ENCODE measurements at places on chromosomes 5 and 9.

GRCh38 chr5:107483231-107484024 lies 187.3 kb downstream of the EFNA5 start:
- DNase-seq, result no peak

- DNase-seq, result no peak
Observed at GRCh38 chr5:147972076-147972840, 65.9 kb upstream of the C5orf46 start.

- DNase-seq, result no peak
Observed at GRCh38 chr9:127185931-127186781, 63.7 kb upstream of the ANGPTL2 start.

GRCh38 chr5:158522776-158523175 lies 576.9 kb downstream of the EBF1 start:
- DNase-seq, result no peak

DNA sequence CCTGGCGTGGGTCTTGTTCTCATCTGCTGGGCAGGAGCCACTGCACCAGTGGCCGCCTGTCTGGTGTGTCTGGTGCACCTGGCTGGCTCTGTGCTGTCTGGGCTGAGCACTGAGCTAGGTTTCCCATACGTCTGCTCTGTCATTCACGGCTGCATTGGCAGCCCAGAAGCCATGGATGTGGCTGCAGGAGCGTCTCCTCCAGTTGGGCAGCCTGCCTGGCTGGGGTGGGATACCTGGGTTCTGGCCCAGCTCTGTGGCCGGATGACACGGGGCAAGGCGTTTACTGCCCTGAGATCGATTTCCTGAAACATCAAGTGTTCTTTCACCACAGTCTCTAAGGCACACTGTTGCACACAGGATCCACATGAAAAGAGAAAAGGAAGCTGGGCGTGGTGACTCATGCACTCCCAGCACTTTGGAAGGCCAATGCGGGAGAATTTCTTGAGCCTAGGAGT lies 25.5 kb upstream of the SLC25A51 start:
- DNase-seq, result no peak

DNA sequence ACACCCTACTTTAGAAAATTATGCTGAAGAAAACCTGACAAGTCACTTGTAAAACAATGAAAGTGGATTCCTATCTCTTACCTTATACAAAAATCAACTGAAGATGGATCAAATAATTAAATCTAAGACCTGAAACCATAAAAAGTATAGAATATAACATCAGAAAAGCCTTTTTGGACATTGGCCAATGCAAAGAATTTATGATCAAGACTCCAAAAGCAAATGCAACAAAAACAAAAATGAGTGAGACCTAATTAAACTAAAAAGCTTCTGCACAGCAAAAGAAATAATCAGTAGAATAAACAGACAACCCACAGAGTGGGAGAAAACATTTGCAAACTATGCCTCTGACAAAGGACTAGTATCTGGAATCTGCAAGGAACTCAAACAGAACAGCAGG lies 303.0 kb upstream of the CDH9 start:
- DNase-seq, result no peak

DNA sequence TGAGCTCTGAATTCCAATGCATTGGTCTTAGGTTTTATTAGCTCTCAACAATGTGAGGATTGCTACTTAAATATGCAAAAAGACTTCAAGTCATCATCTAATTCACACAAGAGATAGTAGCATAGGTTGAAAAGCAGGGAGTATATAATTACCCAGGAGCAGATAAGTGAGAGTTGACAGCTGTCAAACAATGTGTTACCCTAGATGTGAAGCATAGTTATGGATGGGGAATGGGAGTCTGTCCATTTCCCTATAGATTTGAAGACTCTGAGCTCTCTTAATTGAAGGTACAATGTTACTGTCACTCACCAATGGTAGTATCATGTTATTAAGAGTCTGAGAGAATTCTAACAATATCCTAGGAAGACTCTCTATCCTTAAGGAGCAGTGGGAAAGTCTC lies 160.7 kb downstream of the KCTD16 start:
- no peak for DNase-seq

DNA sequence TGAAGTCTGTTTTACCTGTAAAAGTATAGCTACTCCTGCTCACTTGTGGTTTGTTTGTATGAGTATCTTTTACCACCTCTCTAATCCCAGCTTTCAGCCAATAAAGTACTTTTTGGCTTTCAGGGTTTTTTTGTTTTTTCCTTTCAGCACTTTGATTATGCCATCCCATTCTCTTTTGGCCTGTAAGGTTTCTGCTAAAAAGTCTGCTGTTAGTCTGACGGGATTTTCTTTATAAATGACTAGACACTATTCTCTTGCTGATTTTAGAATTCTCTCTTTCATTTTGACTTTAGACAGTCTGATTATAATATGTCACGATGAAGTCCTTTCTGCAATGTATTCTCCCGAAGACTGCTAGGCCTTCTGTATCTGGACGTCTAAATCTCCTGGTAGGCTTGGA lies 37.2 kb downstream of the TEX10 start:
- no peak for DNase-seq

- no peak for DNase-seq
Observed at GRCh38 chr5:144122641-144123040, 47.8 kb downstream of the YIPF5 start.

DNA sequence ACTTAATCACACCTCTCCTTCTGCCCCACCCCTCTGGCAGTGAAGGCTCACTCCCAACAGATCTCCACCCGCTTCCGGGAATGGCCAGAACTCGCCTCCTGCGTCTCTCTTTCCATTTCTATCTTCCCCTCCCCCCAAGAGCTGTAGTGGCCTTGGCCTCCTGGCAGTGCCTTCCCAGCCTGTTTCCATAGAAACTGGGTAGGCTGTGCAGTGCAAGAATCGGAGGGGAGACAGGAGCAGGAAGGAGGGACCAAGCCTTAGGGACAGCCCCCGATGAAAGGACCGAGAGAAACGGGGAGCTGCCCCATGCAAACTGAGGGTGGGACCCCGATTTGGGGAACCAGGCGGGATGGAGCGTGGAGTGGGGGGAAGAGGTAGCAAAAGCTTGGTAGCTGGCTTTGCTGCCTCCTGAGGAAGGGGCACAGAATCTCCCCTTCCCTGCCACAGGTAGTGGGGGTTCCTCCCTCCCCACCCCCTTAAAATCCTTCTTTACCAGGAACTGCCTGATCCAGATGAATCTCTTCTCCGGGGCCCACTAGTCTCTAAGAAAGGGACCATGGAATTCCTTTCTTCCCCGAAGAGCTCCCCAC lies 4.5 kb upstream of the PCDH1 start:
- DNase-seq, result no peak

DNA sequence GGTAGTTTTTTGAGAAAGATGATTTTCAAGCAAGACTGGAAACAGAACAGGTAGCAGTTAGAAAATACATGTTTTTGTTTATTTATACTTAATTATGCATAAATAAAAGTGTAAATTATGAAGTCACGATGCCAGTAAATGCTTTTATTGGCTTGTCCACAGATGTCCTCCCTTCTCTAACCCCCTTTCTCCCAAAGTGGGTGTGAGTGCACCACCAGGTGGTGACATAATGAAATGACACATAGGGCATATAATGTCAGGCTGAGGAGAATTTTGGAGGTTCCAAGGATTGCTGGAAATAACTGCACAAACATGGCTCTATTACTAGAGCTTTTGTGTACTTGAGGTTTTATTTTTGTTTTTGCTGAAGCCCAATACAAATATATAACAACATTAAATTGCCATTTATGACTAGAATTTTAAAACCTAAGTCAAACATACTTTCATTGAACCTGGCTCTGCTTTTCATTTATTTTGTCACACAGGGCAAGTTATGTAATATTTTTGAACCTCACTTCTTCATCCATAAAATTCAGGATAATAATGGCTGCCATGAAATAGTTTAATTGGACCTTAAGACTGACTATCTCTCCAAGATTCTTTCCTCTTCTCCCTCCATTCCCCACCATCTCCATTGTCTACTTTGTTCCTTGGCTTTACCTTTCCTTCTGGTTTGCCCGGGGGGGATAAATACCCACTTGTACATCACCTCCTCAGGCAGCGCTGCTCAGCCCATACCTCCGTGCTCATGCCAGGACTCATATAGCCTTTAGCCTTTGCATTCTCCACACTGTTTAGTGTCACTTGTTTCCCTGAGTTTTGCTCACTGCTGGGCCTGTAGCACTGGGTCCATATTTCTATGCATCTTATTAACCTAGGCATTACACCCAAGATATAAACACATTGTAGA lies 168.8 kb downstream of the PDE4D start:
- DNase-seq, result peak; percentile 15

DNA sequence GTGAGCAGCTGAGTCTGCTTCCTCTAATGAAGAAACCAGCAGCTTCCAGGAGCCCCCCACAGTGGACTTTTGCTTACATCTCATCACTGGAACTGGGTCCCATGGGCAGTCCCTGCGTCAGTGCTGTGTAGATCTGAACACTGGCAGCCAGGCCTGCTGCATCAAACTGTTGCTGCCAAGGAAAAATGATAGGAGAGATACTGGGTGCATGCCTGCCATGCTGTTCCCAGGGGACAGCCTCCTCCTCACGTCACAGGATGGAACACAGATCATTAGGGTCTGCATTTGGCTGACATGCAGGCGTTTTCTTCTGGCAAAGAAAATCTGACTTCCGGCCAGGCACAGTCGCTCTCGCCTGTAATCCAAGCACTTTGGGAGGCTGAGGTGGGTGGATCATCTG lies 67.9 kb downstream of the OLFM1 start:
- DNase-seq, result no peak

- no peak for DNase-seq
Observed at GRCh38 chr9:84775056-84775643, 105.6 kb downstream of the NTRK2 start.

- DNase-seq, result no peak
Observed at GRCh38 chr9:134560654-134561053, 80.9 kb upstream of the COL5A1 start.

DNA sequence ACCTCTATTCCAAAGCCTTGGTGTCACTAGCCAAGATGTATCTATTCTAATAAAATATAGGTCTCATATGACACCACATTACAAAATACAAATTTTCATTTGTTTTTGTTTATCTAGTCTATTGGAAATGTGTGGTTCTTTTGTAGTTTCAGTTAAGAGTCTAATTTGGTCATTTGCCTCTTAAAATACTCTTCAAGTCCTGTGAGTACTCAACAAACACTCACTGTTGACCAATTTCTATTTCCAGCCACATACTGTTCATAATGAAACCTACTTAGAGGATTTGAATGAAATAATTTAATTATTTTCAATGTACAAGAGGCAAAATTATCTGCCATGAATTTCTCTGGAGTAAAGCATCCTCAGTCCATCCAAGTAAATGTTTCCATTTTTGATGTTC lies 40.6 kb downstream of the SLC1A3 start:
- no peak for DNase-seq

- no peak for DNase-seq
Observed at GRCh38 chr9:114310471-114311450, 12.1 kb upstream of the ORM1 start.

DNA sequence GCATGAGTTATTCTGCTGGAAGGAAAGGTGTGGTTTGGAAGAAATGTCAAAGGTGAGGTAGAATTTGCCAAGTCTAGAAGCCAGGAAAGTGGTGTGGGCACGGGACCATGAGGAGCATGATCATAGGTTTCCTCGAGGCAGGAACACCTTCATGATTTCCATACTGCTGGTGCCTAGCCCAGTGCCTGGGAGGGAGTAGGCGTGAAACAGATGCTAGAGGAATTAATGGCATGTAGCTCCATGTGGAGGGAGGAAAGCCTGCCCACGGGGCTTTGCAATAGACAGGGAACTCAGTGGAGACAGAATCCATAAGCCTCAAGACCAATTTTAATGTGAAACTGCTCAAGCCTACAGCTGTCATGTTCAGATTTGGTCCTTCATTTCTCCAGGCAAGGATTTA lies 35.1 kb downstream of the TTLL11 start:
- no peak for DNase-seq

DNA sequence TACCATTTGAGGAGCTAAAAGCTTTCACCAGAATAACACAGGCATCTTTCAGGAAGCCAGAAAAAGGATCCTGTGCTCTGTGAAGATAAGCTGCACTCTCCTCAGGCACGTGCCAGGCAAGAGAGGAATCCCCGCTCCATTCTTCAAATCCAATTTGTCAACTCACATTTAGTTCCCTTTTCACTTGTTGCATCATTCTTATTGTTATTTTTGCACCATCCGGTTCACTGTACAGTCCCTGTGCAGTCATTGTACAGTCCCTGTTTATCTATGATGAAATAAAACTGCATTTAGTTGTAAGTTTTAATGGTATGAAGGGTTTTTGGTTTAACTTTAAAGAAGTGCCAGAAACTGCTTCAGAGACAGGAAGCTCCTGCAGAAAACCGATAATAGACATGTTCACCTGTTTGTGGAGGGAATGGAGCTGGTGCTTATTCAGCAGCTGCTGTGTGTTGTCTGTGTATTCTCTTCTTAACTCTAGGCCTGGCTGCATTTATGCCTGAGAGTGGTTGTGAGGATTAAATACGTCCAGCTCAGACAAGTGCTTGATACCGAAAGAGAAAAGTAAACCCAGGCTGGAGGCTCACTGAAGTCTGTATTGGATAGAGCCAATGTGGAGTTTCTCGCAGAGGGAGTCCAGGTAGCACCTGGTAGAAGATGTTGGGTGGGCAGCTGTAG lies 22.4 kb downstream of the IFNW1 start:
- DNase-seq, result no peak

GRCh38 chr9:98974994-98975712 lies 31.4 kb downstream of the COL15A1 start:
- peak; percentile 90 for DNase-seq

- DNase-seq, result no peak
Observed at GRCh38 chr9:91818225-91818585, 131.8 kb downstream of the ROR2 start.

GRCh38 chr9:132234535-132234934 lies 72.7 kb downstream of the NTNG2 start:
- DNase-seq, result no peak

DNA sequence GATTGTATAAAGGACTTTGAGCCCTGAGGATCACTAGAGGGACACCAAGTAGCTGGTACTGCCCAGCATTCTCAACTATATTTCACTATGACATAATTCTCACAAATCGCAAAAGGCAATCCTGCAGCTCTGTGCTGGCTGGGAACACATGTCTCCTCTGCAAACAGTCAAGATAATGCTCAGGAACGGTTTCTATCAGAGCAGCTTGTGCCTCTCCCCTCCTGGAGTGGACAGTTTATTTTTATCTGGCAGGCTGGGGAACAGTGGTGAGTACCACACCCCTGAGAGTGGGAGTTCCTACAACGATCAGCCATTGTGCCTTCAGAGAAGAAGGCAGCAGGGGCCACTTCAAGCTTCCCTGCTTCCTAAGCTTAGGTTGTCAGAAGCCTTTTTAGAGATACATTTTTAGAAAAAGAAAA lies 65.8 kb downstream of the ERAP1 start:
- no peak for DNase-seq

DNA sequence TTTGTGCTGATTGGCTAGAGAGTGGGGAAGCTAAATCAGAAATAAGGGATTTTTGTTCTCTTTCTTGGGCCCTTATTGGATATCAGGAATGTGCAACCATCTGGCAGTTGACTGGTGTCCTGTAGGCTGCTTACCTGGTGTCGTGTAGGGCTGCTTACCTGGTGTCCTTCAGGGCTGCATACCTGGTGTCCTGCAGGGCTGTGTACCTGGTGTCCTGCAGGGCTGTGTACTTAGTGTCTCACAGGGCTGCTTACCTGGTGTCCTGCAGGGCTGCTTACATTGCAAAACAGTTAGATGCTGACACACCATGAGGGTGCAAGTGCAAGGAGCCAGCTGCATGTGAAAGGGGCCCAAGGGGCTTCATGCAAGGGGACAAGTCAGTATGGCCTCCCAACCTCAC lies 249.3 kb downstream of the ICE1 start:
- DNase-seq, result no peak

- DNase-seq, result no peak
Observed at GRCh38 chr5:61167382-61167781, 5.1 kb upstream of the SMIM15 start.

GRCh38 chr9:89588271-89588879 lies 16.4 kb upstream of the GADD45G start:
- DNase-seq, result no peak

- DNase-seq, result peak; percentile 76
Observed at GRCh38 chr9:74773886-74774479, 113.7 kb downstream of the TRPM6 start.
